ENCODE measurements at places on chromosomes 11 and 22. TPM values are rescaled to one million over a fixed set of nuclear protein-coding genes. Genes with fewer than 3 reads are reported as not detected.

Gene CDC42BPG
- total RNA-seq: 0.13 TPM

Gene CHST1
- total RNA-seq: 5.4 TPM

DNA sequence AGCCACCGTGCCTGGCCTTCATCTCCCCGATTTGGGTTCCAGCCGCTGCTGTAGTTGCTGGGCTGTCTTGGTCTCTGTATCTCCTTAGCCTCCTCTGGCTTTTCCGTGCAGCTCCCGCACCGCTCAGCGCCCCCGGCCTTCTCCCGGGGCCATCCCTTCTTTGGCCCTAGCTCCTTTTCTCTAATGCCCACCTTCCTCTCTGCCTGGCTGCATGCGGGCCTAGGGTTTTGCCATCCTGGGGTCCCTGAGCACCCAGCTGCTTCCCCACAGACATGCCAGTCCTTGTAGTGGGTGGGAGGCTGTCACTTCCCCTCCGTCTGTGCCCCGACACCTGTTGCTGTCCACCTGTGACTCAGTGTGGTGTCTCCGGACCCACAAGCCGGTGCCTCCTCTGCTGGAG is 36.4 kb downstream of the KCNJ4 start:
- DNase-seq: no peak

- peak; percentile 60 for DNase-seq
These were observed 1.3 kb downstream of the WEE1 start for GRCh38 chr11:9574622-9575259.

DNA sequence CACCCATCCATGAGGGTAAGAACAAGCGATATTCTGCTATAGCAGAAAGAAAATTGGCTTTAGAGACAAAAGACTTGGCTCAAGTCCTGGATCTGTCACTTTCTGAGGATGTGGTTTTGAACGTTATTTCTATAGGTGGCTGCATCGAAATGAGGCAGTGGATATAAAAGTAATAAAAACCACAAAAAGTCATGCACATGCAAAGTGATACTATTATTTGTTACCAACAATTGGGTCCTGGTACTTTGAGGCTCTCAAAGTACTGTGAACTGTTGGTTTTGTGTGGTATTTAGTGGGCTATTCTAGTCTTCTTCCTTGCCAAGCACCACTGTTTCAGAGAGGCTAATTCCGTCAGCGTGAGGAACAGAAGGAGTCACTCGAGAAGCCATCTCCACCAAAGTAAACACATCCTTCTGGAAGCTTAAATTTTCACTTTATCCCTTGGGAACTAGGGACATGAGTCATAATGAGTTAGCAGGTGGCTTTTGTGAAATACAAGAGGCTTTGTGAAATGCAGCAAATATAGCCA is 13.1 kb downstream of the UBASH3B start:
- DNase-seq: no peak

- DNase-seq: no peak
These were observed 1125.4 kb downstream of the DLG2 start for GRCh38 chr11:84501750-84502149.

- no peak for DNase-seq
These were observed 27.6 kb downstream of the SLC22A6 start for GRCh38 chr11:62957147-62957546.

- no peak for DNase-seq
These were observed 176.5 kb upstream of the UBASH3B start for GRCh38 chr11:122478986-122479385.

Gene ARHGAP42
- total RNA-seq: 7.5 TPM

DNA sequence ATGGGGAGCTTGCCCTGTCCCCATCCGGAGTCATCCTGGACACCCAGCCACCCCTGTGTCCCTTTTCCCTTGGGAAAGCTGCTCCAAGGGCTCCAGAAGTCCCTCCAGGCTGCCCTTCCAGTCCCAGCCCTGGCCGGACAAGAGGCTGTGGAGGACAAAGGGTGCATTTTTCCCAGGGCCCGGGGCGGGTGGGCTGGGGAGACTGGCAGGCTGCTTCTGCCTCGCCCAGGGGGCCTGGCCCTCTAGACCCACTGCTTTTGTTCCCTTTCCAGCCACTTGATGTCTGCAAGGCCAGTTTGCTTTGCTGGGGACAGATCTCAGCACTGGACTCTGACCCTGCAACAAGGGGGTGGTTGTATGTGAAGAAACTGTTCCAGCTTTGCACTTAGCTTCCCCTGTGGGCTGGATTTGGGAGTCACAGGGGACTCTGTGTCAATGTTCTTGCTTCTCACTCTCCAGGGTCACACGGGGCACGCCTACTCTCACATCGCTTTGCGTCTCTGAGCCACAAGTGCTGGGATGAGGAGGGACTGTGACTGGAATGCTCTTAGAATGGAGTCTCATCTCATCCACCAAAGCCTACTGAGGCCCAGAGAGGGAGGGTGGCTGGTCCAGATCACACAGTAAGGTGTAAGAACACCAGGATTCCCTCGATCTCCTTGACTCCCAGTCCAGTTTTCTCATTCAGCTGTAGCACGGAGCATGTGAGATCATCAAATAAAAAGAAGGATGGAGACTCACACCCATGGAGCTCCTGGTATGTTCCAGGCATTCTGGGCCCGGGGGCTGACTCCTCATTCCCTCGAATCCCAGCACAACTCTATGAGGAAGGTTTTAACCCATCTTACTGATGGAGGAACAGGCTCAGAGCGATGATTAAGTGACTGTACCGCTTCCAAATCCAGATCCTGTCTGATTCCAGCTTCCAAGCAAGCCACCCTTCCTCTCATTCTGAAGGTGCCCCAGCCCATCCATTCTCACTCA is 59.9 kb downstream of the FBXO7 start:
- DNase-seq: no peak

Gene DEFB131B
- not detected for total RNA-seq

- no peak for DNase-seq
These were observed 1.4 kb downstream of the MADD start for GRCh38 chr11:47271328-47271727.

- DNase-seq: no peak
These were observed 32.9 kb upstream of the EED start for GRCh38 chr11:86211619-86212018.

- DNase-seq: no peak
These were observed 192.5 kb upstream of the SNX19 start for GRCh38 chr11:131108760-131109159.

Gene MUC2
- total RNA-seq: not detected

GRCh38 chr11:124977006-124977405 is 23.0 kb downstream of the CCDC15 start:
- no peak for DNase-seq

Gene MYOD1
- not detected for total RNA-seq

DNA sequence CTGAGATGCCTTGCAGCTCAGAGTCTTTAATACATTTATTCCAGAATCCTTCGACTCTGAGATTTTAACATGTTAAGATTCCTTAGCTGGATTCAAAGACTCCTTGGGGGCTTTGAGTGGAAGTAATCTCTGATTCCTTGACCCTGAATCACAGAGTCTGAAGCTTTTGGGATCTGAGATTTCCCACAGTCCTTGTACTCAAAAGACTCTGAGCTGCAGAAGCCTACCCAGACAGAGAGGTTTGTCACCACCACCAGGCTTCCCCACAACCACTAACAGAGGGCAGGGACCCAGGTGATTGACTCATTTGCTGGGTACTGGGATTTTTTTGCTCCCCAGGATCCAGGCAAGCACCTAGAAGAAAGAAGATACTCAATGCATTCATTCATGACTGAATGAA is 1.4 kb upstream of the SERPINH1 start:
- no peak for DNase-seq

GRCh38 chr22:39343259-39344045 is 6.3 kb upstream of the SYNGR1 start:
- peak; percentile 26 for DNase-seq

- DNase-seq: no peak
These were observed 43.7 kb upstream of the APOA1 start for GRCh38 chr11:116881143-116881542.

DNA sequence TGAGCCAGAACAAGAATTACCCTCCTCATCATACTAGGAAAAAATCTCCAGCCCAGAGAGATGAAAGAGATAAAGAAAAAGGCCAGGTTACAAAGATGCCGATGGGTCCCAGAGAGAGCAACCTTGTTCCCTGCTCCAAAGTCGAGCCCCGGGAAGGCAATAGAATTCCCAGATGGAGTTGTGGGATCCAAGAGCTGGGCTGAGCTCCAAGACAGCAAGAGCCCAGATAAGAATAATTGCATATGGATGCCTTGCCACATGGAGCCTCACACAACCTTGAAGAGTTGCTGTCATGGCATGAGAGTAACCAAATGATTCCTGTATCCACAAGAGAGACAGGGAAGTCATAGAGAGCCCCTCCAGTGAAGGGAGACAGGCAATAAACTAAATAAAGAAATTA is 30.9 kb downstream of the IL10RA start:
- no peak for DNase-seq

Gene PIK3IP1
- total RNA-seq: 31.1 TPM

GRCh38 chr22:42919199-42919598 is 62.1 kb upstream of the ARFGAP3 start:
- DNase-seq: no peak

DNA sequence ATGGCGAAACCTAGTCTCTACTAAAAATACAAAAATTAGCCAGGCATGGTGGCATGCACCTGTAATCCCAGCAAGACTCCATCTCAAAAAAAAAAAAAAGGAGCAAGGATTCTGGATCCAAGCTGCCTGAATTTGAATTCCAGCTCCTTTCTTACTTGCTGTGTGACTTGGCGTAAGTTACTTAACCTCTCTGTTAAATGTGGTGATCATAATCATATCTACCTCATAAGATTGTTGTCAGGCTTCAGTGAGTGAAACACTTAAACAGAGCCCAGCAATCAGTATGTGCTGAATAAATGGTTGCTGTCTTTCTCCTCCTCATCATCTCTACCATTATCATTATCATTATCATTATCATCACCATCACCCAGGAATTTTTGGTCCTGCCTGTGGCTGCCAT is 2.7 kb downstream of the MB start:
- DNase-seq: no peak

DNA sequence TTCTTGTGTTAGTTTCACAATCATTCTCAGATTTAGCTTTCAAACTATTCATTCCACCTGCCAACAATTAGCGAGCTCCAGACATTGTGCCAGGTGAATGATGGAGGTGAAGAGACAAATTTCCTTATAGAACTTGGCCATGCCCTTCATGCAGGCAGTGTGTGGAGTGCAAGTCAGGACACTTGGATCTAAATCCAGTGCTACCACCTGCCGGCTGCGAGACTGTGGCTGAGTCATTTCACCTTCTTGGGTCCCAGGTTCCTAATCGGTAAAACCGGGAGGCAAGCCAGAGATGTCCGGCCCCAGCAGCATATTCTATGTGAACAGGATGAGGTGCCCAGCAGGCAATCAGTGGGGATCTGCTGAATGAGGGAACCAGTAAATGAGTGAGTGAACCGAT is 18.6 kb upstream of the EHF start:
- no peak for DNase-seq

DNA sequence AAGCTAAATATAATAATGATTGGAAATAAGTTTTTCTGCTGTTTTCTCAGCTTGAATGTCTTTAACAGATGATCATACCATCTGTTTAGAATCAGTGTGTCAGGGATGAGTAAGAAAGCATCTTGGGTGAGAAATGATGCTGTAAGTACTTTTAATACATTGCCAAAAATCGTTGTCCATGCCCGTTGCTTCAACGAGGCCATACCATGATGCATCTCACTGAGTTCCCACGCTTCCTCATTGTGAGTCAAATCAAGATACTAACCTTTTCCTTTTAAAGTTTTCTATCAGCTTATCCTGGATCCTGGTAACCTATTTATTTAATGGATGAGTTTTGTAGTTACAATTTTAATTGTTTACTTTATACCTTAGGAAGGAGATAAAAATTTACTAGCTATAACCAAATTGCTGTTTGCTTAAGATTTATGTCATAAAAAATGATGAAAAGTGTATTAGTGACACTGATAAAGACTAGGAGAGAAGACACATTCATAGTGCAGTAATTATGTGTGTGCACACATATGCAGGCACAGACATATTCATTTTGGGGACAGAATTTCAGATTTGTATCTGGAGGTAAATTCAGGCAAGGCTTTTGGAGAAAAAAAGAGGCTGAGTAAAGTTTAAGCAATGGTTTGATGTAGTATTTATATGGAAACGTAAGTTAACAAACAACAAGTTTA is 154.8 kb downstream of the UVRAG start:
- no peak for DNase-seq

Gene MRGPRE
- total RNA-seq: not detected

Gene JAM3
- total RNA-seq: 15.8 TPM

- no peak for DNase-seq
These were observed 7.2 kb downstream of the RAB36 start for GRCh38 chr22:23152238-23153114.

Gene THY1
- total RNA-seq: 10.1 TPM

DNA sequence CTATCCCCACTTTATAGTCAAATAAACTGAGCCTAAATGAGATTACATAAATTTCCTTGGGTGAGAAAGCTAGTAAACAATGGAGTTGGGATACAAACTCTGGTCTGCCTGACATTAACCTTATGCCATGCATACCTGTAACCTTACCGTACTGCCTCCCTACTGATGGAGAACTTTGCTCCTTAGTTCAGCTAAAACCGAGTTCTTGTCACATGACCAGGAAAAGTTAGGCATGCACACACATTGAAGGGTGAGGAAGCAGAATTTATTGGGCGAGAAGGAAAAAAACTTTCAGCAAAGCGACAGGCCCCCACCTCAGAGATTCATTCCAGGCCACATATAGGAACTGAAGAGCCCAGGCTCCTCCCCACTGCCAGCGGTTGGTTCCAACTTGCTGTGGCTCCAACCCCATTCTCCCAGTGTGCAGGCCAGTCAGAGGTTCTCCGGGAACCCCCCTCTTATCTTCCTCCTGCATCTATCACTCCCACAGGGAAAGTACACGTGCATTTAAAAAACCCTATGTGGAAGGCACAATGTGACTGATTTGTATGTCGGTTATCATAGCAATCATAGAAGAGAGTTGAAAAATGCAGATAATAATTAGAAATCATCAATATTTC is 3.2 kb upstream of the PIWIL4 start:
- DNase-seq: no peak

Gene OR2AG2
- under 0.01 TPM for total RNA-seq

DNA sequence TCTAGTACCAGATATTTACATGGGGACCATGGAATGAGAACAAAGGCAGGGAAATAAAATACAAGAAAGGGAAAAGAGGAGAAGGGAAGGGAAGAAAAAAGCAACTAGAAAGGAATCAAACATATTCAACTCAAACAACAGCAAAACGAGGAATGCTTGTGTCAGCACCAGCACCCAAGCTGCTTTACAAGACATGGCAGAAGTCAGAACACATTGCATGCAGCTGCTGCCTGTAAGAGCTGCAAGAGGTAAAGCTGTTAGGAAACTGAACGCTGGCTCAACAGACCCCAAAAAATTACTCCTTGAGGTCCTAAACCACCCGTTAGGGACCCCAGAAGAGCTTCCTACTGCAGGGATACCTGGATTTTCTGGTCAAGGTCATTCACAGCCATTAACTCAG is 296.9 kb downstream of the OPCML start:
- no peak for DNase-seq

Measured in dermis microvascular lymphatic vessel endothelial cell (primary cell).